Pons (tissue), 1 donor: ENCODE measurements at places on chromosomes 6 and 20.

- no peak for DNase-seq
Observed at GRCh38 chr6:116447496-116448011, 13.6 kb upstream of the CALHM6 start.

DNA sequence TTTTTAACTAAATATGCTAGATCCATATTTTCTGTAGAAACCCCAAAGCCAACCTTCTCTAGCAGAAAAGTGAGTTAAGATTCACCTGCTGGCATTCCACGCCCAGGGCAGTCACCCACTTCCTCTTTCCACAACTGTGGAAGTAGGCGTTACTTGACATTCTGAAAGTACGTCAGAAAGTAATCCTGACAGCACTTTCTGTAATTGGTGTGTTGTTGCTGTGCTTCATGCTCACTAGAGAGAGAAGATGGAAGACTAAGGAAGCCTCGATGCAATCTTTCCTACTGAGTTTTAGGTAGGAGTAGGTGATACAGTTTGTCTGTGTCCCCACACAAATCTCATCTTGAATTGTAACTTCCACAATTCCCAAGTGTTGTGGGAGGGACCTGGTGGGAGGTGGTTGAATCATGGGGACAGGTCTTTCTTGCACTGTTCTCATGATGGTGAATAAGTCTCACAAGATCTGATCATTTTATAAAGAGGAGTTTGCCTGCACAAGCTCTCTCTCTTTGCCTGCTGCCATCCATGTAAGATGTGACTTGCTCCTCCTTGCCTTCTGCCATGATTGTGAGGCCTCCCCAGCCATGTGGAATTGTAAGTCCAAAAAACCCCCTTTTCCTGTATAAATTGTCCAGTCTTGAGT, 101.1 kb downstream of the MAP3K7 start:
- DNase-seq, result no peak

DNA sequence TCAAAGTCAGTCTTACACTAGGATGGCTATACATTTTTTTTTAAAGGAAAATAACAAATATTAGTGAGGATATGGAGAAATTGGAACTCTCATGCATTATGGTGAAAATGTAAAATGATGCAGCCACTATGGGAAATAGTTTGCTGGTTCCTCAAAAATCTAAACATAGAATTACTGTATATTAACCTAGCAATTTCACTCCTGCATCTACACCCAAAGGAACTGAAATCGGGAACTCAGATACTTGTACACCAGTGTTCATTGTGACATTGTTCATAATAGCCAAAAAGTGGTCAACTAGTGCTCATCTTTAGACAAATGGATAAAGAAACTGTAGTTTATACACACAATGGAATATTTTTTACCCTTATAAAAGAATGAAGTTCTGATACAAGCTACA, 110.7 kb downstream of the UTRN start:
- DNase-seq, result no peak

GRCh38 chr6:139468178-139468819, 93.9 kb upstream of the CITED2 start:
- no peak for DNase-seq

- DNase-seq, result peak; percentile 62
Observed at GRCh38 chr6:154247119-154247861, 109.3 kb downstream of the IPCEF1 start.

GRCh38 chr6:53373638-53374037, 24.9 kb upstream of the ELOVL5 start:
- DNase-seq, result no peak

DNA sequence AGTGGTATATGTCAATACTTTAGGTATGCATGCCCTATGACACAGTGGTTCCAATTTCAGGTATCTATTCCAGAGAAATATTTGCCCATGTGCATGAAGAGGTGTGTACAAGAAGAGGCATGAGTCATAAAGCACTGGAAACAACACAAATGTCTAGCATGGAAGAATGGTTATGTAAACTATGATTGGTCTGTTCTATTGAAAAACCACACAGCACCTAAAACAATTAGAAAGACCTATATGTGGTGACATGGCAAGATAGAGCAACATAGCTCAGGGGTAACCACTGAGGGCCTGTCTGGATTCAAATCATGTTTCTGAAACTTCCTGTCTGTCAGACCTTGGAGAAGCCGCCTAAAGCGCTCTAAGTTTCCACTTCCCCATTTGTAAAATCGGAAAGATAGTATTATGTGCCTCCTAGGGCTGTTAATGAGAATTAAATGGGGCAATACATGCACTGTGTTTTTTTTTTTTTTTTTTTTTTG, 76.0 kb upstream of the SHLD1 start:
- no peak for DNase-seq

DNA sequence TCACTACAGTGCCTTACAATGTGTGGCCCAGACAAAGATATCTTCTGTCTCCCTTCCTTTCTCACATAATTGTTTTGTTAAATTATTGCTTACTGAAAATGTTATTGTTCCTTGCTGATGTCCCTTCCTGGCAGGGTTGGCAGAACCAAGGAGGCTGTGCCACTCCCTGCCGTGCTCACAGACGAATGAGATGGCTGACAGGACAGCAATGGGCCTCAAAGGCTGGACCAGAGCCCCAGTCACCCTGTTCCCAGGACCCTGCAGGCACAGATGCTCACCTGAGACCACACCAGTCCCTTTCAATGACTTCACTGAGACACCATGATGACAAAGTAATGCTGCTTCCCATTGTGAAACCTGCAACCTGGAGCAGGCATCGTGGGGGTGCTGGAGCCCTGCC, 375.1 kb downstream of the HACE1 start:
- no peak for DNase-seq

- no peak for DNase-seq
Observed at GRCh38 chr6:20584100-20584731, 50.0 kb downstream of the CDKAL1 start.
